ENCODE measurements at places on chromosomes 7 and 10. TPM values are rescaled to one million over a fixed set of nuclear protein-coding genes. Genes with fewer than 3 reads are reported as not detected.

GRCh38 chr7:33072471-33072870 lies 9.9 kb upstream of the NT5C3A start:
- H3K36me3 ChIP-seq, result no peaks in the 10 kb centered on the region
- H3K27me3 ChIP-seq, result no peaks in the 10 kb centered on the region
- peak overlapping the region; percentile 79 for H3K27ac ChIP-seq
- DNase-seq, result no peak

- no peaks in the 10 kb centered on the region for H3K27me3 ChIP-seq
- H3K4me3 ChIP-seq, result no peak overlapping the region
- DNase-seq, result no peak
- H3K27ac ChIP-seq, result peak overlapping the region; percentile 77
Observed at GRCh38 chr10:102599565-102600327, 44.5 kb upstream of the TRIM8 start.

DNA sequence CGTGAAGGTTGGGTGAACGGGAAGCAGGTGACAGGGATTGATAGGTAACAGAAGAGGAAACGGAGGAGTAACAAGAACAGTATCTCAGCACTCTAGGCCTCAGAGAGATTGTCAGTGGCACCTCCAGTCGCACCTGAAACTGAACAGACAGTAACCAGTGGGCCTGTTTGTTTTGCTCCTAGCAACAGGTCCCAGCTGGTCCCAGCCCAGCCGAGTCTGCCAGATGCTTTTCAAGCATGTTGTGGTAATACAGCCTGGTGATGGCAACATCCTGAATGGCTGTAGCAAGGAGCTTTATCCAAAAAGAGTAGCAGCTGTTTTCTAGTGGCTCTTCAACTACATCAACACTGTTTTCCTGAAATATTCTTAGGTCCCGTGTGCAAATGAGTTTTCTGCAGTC lies 4.7 kb downstream of the CACNB2 start:
- peaks cover 8% of the 10 kb centered on the region for H3K27me3 ChIP-seq
- H3K36me3 ChIP-seq, result no peaks in the 10 kb centered on the region
- DNase-seq, result peak; percentile 76
- no peak overlapping the region for H3K4me3 ChIP-seq

DNA sequence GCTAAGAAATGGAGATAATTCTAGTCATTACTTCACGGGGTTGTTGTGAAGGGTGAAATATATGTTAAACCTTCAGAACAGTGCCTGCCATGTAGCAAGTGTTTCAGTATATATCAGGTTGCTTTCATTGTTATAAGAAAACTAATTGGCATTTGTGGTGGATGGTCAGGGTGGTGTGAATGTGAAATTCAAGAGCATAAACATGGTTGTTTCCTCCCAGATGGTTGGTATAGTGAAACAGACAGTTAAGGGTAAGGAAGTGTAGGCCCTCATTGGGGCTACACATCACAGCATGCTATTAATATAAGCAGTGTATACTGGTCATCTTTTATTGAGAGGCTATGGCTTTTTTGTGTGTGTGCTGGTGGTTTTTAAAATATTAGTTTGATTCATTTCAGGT lies 171.6 kb downstream of the AUTS2 start:
- no peak overlapping the region for H3K27ac ChIP-seq
- no peak for DNase-seq
- H3K36me3 ChIP-seq, result no peaks in the 10 kb centered on the region
- no peaks in the 10 kb centered on the region for H3K27me3 ChIP-seq
- H3K4me3 ChIP-seq, result no peak overlapping the region

DNA sequence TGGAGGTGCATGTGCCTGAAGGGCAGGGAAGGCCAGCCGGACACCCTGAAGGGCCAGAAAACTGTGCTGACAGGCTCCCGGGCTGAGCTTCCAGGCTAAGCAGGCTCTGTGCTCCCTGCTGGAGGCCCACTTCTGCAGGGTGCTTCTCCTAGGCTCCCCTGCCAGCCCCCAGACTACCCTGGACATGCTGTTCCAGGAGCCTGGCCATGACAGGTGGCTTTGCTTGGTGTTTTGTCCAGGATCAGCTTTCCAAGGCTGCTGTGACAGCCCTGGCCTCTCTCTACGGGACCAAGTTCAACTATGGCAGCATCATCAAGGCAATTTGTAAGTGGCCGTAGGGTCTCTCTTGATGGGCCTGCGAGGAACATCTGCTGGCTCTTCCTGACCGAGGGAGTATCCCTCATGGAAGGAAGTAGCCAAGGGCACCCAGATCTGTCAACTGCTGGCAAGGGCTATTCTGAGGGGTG lies 5.3 kb downstream of the CPA1 start:
- DNase-seq, result no peak
- no peak overlapping the region for H3K27ac ChIP-seq
- peaks cover under 1% of the 10 kb centered on the region for H3K4me1 ChIP-seq
- no peak overlapping the region for H3K4me3 ChIP-seq

FAM13C gene
- total RNA-seq, result 7.7 TPM

ZNF212 gene
- 4.6 TPM for total RNA-seq

TRIM4 gene
- 5.6 TPM for total RNA-seq

CTTNBP2 gene
- 0.49 TPM for total RNA-seq
